ENCODE measurements at places on chromosomes 13 and 19.

DNA sequence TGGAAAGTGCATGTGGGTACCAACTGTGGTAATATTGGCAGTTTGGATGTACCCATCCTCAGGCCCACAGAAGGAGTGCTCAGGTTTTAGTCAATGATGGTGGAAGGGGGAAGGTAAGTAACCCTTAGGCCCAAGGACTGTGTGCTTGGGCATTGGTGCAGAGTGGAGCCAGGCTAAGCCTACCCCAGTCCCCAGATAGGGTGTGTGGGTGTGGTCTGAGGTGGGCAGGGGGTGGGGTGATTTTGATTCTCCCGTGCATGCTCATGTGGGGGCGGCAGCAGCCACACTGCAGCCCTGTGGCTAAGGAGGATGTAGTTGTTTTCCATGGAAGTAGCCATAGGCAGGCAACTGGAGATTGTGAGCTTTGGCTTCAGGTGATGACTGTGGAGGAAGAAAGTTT is 2197.3 kb downstream of the PCDH9 start:
- no peak for DNase-seq

- no peak for DNase-seq
Measured at GRCh38 chr19:50205681-50206138, 2.3 kb downstream of the MYH14 start.

DNA sequence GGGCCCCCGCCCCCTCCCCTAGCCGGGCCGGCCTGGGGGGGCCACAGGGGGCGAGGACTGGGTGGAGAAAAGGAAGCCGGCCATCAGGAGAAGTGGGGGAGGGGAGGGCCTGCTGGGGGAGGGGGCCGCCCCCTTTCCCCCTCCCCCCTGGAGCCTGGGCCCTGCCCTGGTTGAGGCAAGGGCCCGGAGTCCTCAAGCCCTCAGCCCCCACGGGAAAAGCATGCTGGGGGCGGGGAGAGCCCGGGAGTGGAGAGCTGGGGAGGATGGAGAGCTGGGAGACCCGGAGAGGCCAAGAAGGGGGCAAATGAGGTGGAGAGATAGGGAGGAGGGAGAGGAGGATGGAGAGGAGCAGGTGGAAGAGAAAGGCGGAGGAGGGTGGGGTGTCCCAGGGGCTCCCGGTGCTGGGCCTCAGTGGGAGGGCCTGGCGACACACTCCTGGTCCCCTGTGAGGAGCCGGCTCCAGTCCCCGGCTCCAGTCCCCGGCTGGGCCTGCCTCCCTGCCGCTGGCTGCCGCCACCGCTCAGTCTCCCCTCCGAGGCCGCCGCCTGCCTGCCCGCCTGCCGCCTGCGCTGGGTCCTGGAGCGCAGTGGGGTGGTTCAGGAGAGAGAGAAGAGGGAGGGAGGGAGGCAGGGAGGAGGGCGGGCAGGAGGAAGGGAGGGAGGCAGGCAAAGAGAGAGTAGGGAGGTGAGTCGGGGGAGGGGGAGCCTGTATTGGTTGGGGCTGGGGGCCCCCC is at the start of gene GRIK5:
TSS of gene GRIK5 (minus strand) at position 588 of the 733 bp plus-strand sequence. CDS start 4,436 bp downstream, outside the sequence.
- no peak for DNase-seq

GRCh38 chr19:1266916-1267476 is 2.1 kb upstream of the CIRBP start:
- DNase-seq = peak; percentile 61

DNA sequence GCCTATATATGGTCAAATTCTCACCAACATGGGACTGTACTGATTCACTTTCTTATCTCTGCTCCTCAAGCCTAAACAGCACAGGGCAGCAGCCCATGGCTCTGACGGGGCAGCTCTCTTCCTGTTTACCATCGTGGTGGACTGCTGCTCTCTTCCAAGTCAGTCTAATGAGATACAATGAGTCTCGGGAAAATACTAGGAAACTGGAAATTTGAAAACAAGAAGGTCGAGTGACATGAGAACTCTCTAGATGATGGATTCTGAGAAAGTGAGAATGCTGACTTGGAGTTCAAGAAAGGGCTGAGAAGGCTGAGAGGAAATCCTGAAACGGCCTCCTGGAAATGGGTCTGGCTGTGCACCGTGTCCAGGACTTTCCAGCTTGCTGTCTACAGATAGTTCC is 122.8 kb upstream of the ARGLU1 start:
- no peak for DNase-seq

- no peak for DNase-seq
Measured at GRCh38 chr13:46855166-46855565, 41.7 kb downstream of the HTR2A start.

GRCh38 chr19:2627319-2627829 is 75.1 kb downstream of the GNG7 start:
- peak; percentile 24 for DNase-seq

DNA sequence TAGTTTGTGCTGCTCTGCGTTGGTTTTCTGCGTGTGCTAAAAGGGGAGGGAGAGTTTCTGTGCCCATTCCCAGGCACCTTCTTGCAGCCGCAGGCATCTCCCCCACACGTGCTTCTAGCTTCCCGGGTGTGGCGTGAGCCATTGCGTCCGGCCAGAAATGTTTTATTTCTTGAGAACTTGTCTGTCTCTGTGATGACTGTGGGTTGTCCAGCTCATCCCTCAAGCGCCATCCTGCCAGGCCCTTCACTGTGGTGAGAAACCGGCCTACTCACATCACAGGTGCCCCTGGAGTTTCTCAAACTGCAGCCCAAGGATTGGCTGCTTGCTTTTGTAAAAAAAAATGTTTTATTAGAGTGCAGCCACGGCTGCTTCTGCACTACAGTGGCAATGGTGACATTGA is 24.2 kb downstream of the EPN1 start:
- DNase-seq = no peak

- no peak for DNase-seq
Measured at GRCh38 chr19:54646331-54646841, 16.1 kb downstream of the LILRB1 start.

DNA sequence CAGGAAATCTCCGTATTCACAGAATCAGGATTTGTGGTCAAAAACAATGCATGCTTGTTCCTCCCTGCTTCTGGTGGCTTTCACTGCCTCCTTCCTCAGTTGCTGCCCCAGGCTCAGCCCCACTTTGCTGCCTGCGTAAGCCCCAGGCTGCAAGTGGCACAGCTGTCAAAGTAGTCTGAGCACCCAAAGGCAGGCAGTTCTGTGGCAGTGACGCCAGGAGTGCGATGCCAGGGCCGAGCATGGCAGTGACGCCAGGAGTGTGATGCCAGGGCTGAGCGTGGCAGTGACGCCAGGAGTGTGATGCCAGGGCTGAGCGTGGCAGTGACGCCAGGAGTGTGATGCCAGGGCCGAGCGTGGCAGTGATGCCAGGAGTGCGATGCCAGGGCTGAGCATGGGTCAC is 77.3 kb upstream of the GPR183 start:
- DNase-seq = peak; percentile 21

GRCh38 chr19:47714339-47714738 is 1.1 kb downstream of the EHD2 start:
- no peak for DNase-seq

DNA sequence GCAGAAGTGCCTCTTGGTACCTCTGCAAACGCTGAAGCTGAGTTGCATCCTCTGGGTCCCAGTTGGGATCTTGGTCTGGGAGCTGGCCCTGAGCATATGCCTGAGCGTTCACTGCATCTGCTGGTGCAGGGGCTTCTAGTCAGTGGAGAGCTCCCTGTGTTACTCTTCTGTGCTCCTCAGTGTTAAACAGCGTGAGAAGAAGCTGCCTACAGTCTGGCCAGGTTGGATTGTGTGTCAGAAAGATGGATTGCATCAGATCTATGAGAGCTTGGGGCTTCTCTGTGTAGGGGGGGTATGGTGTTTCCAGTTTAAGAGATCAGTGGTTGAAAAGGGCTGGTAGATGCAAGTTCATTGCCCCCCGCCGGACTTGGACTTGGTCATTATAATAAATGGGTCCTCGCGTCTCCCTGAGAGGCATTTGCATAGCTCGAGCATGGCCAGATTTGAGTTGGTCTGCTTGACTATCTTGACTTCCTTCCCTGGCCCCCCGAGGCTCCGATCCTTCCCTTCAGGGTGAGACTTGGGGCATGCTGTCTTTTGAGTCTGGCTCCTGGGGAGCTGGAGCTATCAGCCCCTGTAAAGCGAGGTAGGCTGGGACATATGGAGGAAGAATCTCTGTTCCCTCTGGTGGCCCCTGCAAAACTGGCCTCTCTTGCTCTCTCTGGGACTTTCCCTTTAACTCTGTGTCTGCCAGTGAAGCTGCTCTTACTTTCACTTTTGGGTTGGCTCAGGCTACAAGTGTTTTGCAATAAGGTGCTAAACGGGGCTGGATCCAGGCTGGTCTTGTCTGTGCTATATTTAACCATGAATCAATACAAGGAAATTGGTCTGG is 52.9 kb downstream of the OR10H4 start:
- DNase-seq = no peak

DNA sequence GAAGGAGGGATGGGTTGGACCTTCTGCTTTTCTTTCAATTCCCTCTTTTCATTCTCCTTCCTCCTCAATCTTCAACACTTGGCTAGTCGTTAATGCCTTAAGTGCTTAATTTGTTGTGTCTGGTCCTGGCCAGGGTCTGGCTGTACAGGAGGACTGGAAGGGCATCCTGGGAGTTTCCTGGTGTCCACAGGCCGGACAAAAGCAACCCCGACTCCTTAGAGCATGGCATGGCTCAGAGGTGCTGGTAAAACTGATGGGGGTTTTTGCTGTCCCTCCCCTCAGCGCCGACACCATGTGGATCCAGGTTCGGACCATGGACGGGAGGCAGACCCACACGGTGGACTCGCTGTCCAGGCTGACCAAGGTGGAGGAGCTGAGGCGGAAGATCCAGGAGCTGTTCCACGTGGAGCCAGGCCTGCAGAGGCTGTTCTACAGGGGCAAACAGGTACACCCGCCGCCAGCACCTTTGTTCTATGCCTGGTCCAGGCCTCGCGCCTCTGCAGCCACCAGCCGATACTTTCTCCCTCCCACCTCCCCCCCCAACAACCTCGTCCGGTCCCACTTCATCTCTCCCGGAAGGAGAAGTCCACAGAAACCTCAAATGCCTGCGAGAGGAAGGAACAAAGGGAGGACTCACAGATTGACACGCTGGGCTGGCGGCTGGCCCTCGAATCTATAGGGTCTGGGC is 1.4 kb downstream of the UHRF1 start:
- DNase-seq = no peak

- DNase-seq = peak; percentile 29
Measured at GRCh38 chr19:11092181-11092538, 2.9 kb downstream of the LDLR start.

- DNase-seq = no peak
Measured at GRCh38 chr13:71399631-71400215, 467.3 kb downstream of the DACH1 start.

DNA sequence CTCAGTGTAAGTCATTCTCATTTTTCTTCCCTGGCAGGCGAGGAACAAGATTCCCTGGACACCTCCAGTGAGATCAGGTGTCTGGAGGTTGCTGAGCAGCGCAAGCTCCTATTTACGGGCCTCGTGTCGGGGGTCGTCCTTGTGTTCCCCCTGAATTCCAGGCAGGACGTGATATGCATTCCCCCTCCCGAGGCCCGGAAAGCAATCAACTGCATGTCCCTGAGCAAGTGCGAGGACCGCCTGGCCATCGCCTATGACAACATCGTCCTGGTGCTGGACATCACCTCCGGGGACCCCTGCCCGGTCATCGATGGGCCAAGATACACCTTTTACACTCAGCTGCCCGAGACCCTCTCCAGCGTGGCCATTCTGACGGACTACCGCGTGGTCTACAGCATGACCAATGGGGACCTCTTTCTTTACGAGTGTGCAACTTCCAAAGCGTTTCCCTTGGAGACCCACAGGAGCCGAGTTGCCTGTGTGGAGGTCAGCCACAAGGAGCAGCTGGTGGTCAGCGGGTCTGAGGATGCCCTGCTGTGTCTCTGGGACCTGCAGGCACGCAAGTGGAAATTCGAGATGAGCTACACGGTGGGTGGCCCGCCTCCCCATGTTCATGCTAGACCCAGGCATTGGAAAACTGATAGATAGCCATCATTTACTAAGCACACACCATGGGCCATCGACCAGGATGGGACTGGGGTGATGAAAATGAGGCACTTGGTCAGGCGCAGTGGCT is 21.5 kb upstream of the SIN3B start:
- no peak for DNase-seq

DNA sequence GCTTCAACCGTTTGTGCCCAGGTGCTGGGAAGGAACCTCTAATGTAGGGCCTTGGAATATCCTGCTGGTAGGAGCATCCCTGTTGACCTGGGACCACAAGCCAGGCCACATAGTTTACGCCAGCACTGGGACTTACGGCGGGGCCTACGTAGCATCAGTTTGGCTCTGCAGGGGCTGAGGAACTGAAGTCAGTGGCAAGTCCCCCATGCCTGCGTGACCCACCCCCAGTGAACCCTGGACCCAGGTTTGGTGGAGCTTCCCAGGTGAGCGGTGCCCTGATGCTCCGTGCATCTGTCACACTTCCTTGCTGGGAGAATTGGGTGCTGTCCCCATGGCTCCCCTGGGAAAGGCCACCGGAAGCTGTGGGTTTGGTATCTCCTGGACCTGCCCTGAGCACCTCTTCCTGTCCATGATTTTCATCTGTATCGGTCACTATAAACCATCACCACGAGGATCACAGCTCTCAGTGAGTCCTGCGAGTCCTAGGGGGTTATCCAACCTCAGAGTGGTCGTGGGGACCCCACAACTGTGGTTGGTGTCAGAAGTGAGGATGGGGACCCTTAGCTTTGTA is 9.9 kb downstream of the SIGLEC11 start:
- no peak for DNase-seq

DNA sequence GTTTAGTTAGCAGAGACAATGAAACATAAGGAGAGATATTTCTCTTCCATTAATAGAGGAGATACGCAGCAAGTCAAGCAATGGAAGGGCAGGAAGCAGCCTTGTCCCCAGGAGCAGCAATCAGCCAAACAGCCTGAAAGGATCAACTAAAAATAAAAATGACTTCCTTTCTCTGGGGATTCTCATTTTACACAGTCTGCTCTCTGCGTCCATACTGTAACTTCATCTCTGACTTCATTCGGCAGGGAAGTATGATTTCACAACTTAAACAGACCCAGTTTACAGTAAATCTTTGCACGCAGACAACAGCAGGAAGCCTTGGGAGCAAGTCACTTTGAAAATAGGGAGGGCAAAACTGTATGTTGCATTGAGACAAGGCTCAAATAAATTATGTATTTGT is 826.7 kb downstream of the DIAPH3 start:
- DNase-seq = no peak

DNA sequence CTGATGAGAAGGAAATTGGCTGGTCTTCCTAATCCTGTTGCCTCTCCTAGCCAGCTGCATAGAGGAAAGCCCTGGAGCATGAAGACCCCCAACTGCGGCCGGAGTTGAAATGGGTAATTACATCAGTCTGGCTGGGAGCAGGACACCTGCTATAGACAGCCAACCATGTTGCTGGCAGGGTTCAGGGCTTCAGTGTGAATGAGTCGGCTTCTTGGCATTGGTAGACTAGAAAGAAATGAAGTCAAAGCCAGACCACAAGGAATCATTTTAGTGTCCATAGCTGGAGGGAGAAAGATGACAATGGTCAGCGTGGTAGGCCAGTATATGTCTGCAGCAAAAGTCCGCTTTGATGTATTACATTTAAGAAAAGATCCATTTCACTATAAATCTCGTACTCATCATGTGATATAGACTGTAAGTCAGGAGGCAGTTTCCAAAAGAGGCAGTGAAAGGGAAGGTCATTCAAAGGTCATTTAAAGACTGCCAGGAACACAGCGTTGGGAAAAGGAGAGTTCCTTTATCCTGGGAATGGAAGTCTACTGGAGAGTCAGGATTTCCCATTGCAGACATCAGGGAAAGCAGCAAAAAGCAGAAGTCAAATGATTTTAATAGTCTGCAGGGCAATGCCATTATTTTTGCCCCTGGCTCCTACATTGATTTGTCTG is 262.7 kb downstream of the DNAJC15 start:
- no peak for DNase-seq

All from activated CD4-positive, alpha-beta T cell treated with anti-CD3 and anti-CD28 coated beads for 1 hour (primary cell).